Hematopoietic multipotent progenitor cell treated with erythropoietin and hydrocortisone succinate and interleukin-3 and kit ligand, for 6 days (in vitro differentiated cells): ENCODE measurements at places on chromosomes 2 and 18.

DNA sequence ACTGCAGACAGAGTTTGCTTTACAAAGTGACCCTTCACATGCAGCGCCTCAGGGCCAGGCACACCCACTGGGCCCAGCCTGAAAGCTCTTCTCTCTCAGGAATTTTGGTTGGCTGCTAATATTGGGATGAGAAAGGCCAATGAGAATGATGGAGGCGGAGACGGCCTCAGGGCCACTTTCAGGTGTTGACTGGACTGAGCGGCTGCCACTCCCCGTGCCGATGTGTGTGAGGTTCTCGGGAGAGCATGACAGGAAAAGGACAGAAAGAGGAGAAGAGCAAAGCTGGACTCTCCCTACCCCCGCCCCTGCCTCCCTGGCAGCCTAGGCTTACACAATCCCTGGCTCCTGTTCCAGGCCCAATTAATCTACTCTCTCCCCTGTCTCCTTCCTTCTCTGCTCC is 155.7 kb downstream of the CELF4 start:
- no peak for DNase-seq

DNA sequence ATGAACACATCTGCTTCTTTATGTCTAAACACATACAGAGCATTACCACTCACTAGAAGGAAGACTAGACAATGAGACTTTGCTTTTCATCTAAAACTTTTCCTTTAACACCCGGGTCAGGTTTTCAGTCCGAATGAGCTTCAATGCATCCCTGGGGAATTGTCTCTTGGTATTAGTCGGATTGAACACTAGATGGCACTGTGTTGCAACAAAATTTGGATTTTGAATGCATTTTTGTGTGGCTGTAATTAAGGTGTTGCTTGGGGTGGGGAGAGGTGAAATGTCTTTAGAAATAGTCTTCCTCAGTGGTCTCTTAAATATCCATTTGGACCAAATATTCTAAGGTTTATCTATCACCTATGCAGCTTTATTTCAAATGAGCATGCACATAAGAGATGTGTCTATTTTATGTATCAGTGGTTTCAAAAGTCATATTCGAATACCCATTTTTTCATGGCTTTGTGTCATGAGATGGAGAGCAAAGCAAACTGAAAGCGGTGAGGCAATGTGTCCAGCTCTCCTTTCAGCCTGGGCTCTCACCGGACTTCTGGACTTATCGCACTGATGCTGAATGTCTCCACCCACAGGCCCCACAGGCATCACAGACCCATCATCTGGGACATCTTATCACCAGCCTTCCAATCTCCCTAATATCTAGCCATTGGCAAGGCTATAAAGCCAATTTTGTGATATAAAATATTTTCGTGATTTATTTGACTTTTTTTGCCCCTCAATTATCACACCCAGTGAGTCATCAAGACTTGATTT is 510.3 kb downstream of the RNF144A start:
- DNase-seq, result peak; percentile 76

GRCh38 chr2:85394976-85395375 is 15.2 kb downstream of the CAPG start:
- DNase-seq, result no peak

DNA sequence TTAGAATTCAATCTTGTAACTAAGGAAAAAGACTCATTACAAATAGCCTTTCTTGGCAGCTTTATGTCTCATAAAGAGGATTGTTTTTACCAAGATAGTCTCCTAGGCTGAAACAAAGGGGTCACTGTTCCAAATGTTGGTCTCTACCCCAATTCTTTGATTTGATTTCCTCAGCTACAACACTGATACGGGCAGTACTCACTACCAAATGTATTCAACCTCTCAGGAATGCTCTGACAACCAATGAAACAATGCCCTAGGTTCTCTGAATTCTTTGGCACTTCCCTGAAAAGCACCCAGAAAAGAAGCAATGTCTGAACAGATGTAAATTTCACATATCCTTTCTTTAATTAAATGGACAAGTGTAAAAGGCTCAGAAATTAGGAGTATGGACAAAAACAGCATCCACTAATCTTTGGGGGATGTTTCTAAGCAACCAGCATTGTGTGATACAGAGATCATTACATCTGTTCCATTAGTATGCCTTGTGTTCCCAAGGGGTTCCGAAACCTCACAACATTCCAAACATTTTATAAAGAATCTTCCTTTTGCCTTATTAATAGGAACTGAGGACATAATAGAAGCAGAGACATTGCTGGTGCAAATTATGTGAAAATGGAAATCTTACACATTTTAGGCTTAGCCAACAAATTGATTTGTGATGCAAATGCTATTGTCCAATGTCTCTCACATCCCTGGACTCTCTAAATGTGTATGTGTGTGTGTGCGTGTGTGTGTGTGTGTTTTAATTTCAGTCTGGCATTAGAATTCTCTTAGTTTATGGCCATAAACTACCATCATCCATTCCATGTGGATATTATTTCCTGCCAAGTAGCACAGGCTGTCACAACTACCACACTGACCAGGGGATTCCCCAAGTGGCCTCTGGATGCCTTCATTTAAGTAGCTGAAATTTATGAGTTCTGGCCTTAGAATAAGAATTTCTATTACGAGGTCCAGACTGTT is 276.0 kb downstream of the MTX2 start:
- no peak for DNase-seq

GRCh38 chr2:180196419-180196977 is 189.4 kb upstream of the CWC22 start:
- no peak for DNase-seq

GRCh38 chr2:206442833-206443734 is at the start of gene ADAM23:
ADAM23 (plus strand) TSS chr2:206443532; CDS start chr2:206443867, 335 bp downstream.
- DNase-seq, result no peak

- peak; percentile 50 for DNase-seq
Observed at GRCh38 chr2:239230318-239231052, 170.3 kb downstream of the HDAC4 start.

GRCh38 chr2:42868874-42869273 is 76.5 kb upstream of the HAAO start:
- peak; percentile 53 for DNase-seq

DNA sequence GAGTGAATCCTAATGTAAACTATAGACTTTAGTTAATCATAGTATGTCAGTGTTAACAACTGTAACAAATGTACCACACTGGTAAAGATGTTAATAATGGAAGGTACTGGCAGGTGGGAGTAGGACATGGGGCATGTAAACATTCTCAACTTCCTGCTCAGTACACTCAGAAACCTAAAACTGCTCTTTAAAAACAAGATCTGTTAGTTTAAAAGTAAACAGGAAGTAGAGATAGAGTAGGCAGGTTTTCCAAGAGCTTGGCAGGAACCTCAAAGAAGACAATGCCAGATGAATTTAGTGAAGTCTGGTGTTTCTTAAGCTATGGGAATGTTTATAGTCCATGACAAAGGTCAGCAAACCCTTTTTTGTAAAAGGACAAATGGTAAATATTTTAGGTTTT is 46.6 kb downstream of the CCDC138 start:
- DNase-seq, result no peak

- peak; percentile 63 for DNase-seq
Observed at GRCh38 chr2:70978341-70979179, at the start of gene ANKRD53. ANKRD53 (plus strand) TSS chr2:70978630; CDS start chr2:70978646, 16 bp downstream.

DNA sequence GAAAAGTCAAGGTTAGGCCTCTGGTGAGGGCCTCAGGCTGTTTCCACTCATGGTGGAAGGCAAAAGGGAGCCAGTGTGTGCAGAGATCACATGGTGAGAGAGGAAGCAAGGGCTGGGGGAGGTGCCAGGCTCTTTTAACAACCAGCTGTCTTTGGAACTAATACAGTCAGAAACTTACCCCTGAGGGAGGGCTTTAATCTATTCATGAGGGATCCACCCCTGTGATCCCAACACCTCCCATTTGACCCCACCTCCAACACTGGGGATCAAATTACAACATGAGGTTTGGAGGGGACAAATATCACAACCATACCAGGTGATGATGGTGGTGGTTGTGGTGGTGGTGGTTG is 10.9 kb downstream of the POLI start:
- no peak for DNase-seq

GRCh38 chr2:215451012-215451756 is 15.3 kb upstream of the FN1 start:
- no peak for DNase-seq

DNA sequence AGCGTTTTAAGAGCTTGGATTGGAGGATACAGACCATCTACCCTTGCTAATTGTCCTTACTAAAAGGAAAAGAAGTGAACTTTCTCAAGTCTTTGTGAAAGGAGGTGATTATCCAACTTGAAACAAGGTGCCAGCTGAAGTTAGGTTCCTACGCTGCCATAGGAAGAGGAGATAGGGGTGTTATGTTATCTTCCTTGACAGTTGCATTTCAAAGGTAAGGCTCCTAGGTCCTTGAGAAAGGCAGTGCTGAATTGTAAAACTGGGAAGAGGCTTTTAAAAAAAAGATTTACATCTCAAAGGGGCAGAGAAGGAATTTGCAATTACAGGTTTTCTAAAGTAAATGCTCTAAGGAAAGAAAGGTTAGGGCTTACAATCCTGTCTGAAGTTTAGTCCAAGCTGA is 810.2 kb upstream of the LRATD1 start:
- no peak for DNase-seq

GRCh38 chr2:42116195-42117181 is 52.7 kb upstream of the EML4 start:
- DNase-seq, result no peak

DNA sequence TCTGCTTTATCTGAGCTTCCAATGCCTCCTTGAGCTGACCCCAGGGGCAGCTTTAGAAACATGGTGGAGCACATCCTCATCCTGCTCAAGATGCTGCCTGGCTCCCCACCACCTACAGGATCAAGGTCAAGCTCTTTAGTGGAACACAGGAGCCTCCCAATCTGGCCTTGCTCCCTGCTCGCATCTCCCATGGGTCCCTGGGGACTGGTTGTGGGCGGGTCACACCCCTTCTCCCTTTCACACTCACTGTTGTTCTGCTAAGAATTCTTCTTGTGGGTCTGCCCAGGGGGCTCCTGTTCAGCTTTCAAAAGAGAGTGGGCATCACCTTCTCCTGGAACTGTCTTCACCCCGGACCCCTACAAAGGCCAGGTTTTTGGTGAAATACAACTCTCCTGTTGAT is 8.4 kb upstream of the NT5DC4 start:
- DNase-seq, result no peak

- DNase-seq, result peak; percentile 6
Observed at GRCh38 chr18:79275992-79276391, 119.7 kb upstream of the NFATC1 start.

DNA sequence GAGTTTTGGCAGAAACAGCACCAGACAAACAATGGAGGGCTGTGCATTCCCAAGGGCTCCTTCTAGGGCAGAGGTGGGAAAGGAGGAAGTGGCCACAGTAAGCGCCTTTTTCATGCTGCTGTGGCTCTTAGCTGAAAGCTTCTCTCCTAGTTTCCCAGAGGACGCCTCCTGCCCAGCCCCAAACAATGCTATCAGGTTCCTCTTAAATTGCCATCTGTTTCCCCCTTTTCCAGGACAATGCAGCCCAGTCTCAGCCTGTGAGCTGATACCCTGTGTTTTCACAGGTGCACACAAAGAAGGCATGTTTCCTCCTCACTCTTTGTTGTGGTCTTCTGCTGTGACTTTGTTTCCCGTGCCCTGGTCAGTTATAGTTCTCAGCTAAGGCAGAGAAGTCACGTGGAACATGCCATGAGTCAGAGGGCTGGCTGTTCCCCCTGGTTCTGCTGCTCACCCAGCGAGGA is 5.4 kb upstream of the FAM124B start:
- no peak for DNase-seq

DNA sequence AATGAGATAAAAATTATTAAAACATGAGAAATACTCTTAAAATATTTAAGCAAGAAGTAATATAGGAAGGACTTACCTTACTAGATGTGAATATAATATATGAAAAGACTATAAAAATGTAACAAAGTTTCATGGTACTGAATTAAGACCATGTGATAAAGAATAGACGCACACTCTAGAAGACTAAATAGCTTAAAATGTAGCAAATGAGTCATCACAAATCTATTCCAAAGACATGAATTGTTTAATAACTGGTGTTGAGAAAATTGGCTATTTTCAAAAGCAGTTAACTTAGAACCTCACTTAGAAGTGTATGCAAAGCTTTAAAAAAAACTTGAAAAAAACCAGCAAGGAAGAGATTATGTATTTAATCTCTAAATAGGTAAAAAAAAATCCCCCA is 64.1 kb downstream of the POLE4 start:
- DNase-seq, result no peak

DNA sequence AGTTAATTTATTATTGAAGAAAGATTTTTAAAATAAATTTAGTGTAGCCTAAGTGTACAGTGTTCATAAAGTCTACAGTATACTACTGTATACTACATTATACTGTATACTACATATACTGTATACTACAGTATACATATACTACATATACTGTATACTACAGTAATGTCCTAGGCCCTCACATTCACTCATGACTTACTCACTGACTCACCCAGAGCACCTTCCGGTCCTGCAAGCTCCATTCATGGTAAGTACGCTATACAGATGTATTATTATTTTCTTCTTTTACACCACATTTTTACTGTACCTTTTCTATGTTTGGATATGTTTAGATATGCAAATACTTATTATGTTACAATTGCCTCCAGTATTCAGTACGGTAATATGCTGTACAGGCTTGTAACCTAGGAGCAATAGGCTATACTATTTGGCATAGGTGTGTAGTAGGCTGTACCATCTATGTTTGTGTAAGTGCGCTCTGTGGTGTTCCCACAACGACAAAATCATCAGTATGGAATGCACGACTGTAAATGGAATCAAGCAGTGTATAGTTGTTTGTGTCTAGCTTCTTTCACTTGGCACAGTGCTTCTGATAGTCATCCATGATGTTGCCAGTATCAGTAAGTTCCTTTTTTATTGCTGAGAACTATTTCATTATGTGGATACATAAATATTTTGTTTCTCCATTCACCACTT is 245.7 kb downstream of the MTX2 start:
- DNase-seq, result no peak

DNA sequence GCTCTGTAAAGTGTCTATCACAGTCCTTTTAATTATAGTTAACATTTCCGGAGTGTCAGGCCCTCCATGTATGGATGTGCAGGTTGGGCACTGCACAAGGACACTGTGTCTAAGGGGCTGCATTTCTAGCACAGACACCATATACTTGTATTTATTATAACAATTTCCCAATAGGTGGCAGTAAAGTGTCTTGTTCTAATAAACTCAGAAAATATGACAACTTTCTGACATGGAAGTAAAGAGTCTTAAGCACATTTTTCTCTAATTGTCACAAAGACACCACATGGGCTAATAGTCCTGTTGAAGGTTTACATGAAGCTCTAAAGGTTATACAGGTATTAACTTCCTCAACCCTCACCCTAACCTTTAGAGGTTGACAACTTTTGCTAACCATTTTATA is 156.6 kb downstream of the DYSF start:
- DNase-seq, result peak; percentile 76

GRCh38 chr2:158239271-158239670 is 137.6 kb downstream of the UPP2 start:
- DNase-seq, result no peak

- no peak for DNase-seq
Observed at GRCh38 chr2:215966951-215967350, 46.4 kb downstream of the MREG start.

DNA sequence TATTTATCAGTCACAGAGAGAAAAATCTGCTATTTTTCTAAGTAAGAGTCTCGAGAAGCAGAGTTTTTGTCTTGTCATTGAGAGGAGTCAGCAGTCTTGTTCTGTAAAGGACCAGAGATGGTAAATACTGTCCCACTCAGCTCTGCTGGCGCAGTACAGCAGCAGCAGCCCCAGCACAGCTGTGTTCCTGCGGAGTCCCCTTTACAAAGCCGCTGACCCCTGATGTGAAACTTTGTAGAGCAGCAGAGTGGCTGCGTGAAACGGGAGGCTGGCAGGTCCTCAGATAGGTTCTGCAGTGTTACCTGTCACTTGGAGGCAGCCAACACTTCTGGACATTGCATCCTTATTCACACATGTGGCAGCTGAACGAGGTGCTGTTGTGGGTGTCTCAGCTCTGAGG is 45.2 kb downstream of the TMEM185B start:
- DNase-seq, result no peak
